CD4-positive, alpha-beta T cell treated with Interleukin-1 beta for 1 hour (primary cell): ENCODE measurements at places on chromosomes 4 and X.

- DNase-seq = peak; percentile 59
These were observed 38.7 kb upstream of the SLC16A2 start for GRCh38 chrX:74382613-74383012.

GRCh38 chr4:130591091-130591490, 1495.1 kb downstream of the C4orf33 start:
- DNase-seq = no peak

- no peak for DNase-seq
These were observed 1530.0 kb downstream of the PCDH18 start for GRCh38 chr4:136002316-136002715.

GRCh38 chr4:59748433-59748832, 1451.7 kb upstream of the ADGRL3 start:
- DNase-seq = no peak

DNA sequence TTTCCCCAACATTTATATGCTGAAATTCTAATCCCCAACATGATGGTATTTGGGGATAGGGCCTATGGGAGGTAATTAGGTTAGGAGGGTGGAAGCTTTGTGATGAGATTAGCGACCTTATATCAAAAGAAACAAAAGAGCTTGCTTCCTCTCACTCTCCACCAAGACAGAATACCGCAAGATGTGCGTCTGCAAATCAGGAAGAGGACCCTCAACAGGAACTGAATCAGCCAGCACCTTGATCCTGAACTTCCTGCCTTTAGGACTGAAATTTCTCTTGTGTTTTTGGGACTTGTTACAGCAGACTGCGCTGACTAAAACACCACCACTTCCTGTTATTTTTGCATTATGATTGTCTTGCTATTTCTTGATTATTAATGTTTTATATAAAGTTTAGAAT, 1889.4 kb downstream of the C4orf33 start:
- DNase-seq = no peak

DNA sequence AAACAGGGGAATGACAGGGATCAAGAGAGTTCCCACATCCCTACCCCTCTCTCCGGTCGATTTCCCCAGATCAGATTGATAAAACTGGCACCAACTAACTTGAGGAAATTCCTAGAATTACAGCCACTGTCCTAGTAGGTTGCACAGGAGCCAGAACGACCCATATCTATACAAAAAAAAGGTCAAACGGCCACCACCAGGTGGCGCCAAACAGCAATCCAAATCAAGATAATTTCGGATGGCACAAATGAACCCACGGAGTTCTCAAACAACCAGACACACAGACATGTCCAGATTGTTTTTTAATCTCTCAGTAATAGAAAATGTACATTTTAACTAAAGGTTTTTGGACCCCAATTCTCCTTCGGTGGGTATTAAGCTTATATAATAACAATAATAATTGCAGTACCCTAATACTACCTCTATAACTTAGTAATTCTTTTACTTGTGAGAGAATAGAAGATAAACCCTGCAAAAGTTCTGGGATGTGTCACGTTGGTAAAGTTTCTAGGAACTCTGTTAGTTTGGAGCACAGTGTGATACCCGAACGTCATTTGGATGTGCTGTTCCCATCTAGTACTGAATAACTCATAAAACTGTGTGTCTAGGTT, 212.6 kb downstream of the SPOCK3 start:
- DNase-seq = peak; percentile 44

DNA sequence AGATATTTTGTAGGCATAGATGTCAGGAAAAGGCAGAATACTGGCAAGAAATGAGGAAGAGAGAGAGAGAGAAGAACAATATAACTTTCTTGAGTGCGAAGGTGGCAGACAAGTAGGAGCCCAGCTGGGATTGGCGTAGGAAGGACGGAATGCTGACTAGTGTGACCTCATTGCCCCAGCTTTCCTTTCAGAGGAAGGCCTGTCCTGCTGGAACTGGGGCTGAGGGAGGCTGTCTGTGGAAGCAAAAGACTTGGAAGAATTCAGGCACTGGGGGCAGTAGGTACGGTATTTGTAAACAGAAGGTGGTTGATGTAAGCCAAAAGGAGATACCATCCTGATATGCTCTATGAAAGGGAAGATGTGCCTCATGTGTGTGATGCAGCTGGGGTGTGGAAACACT, 818.4 kb downstream of the ADGRL3 start:
- DNase-seq = no peak

- DNase-seq = no peak
These were observed 50.1 kb downstream of the GAB1 start for GRCh38 chr4:143386812-143387211.

DNA sequence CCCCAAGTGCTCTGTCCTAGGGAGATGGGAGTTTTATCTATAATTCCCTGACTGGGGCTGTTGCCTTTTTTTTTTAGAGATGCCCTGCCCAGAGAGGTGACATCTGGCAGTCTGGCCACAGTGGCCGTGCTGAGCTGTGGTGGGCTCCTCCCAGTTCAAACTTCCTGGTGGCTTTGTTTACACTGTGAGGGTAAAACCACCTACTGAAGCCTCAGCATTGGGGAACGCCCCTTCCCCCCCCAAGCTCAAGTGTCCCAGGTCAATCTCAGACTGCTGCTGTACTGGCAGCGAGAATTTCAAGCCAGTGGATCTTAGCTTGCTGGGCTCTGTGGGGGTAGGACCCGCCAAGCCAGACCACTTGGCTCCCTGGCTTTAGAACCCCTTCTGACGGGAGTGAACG, 38.3 kb upstream of the CBLL2 start:
- no peak for DNase-seq

DNA sequence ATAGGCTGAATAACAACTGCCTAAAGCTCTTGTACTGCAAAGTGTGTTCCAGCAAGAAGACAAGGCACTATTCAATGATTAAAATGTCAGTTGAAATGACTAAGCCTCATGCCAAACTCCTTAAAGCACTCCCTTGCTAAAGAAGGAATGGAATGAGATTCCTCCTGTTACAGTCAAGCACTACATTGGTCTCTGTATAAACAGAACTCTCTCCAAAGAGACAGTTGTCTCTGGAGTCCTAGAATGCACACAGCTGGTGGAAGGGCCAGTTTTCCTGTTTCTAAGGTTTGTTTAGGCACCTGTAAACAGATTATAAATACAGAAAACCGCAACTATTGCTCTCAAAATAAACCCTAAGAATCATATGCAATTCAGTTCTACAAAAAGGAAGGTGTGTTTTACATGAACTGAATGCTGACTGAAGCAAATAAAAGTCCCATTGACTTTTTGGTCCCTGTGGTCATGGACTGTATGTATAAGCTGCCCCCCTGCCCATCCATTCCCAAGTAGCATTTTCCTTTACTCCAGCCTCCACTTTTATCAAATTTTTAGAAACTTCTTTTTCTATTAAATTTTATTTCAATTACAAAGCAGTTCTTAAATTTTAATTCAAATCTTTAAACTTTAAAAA, 47.0 kb downstream of the FAT1 start:
- DNase-seq = no peak

- peak; percentile 16 for DNase-seq
These were observed 15.3 kb downstream of the SEPSECS start for GRCh38 chr4:25144870-25145481.

DNA sequence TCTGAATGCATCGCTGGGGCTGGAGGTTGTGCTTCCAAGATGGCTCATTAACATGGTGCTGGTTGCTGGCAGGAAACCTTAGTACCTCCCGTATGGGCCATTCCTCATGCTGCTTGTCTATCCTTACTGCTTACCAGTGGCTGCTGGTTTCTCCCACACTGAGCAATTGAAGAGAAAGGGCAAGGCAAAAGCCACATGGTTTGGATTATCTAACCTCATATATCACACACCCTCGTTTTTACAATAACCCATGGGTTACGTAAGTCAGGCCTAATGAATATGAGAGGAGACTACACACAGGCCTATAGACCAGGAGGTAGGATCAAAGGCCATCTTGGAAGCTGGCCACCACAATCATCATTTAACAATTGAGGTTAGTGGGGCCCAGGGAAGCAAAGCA, 141.8 kb upstream of the EDNRA start:
- DNase-seq = no peak

GRCh38 chr4:8303485-8304281, 34.1 kb downstream of the HTRA3 start:
- no peak for DNase-seq

DNA sequence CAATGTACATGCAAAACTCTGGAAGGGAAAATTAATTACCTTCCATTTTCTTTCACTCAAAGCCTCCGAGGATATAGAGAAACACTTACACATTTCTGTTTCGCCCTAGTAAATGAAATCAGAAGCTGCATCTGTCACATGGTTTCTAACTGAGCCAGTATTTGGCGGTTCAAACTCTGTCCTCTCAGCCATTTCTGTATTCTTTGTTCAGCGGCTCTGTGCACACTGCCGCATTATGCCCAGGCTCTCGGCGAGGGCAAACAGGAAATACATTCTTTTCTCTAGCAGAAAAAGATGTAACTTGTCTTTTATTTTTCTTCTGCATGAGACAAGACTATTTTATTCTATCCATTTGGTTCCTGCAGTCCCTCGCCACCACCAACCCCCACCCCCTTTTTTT, 71.4 kb upstream of the GPM6B start:
- no peak for DNase-seq

DNA sequence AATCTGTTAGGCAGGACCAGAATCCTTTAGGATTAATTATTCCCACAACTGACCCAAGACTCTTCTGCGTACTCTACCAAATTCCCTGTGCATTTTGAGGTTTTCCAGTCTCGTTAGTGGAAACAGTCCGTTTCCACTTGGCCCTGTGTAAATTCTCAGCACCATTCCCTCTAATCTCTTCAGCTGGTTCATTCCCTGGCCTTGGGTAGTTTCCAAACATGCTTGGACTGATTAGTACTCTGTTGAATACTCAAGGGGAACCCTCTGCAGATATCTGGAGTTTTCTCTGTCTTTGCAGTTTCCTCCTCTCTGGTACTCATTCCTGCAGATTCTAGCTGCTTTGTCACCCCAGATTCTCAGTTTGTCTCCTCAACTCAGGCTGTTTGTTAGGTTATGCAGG, 80.4 kb downstream of the ZFX start:
- DNase-seq = no peak

GRCh38 chr4:123802082-123802645, 405.6 kb downstream of the SPRY1 start:
- DNase-seq = no peak

- DNase-seq = no peak
These were observed 57.2 kb upstream of the TMEM131L start for GRCh38 chr4:153408932-153409331.

GRCh38 chr4:21625447-21625846, 323.1 kb downstream of the KCNIP4 start:
- no peak for DNase-seq

DNA sequence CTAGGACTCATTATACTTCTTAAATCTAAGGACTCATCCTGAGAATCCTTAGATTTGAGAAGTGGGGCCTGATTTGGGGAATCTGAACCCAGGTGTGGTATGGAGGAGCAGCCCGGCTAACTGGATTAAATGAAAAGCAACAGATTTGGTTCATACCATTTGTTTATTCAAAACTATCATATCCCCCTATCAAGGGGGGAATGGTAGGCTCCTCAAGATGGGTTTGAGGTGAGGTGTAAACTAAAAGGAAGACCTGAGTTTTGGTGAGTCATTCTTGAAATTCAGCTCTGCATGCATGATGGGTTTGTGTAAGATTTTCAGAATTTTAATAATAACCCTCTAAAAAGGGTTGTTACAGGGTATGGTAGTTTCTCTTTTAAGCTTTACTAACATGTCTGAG, 53.4 kb downstream of the CASP6 start:
- no peak for DNase-seq

DNA sequence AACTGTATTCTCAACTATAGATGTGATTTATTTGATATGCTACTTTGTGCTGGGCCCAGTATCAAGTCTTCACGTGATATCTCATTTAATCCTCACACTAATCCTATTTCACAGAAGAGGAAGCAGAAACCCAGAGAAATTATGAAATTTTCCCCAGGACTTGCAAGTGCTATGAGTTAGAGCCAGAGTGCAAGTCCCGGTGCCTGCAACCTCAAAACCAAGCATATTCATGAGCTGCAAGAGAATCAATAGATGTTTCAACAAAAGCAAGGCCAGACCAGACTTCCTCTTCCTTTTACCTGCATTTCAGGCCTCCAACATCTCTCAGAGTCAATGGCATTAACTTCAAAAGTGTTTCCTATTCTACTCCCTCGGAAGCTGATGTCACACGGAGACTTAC, 92.2 kb upstream of the GATB start:
- no peak for DNase-seq

GRCh38 chr4:150987204-150987603, 27.9 kb downstream of the LRBA start:
- no peak for DNase-seq

DNA sequence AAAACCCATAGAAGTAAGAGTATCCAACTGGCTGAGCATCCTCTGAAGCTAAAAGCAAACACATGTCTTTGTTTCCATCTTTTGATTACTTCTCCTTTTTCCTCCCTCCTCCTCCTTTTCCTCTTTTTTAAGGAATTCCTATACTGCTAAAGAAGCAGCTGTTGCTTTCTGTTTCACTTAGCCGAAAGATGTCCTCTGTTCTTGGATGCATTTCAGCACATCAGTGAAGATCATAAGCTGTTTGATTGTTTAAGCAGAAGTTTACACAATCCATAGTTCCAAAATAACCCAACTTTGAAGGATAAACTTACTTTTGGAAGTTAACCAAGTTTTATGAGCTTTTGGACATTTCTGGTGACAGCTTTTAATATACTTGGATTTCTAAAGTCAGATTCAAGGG, 55.1 kb upstream of the TNIP3 start:
- no peak for DNase-seq

GRCh38 chr4:48347282-48347921, 6.1 kb downstream of the SLAIN2 start:
- no peak for DNase-seq

DNA sequence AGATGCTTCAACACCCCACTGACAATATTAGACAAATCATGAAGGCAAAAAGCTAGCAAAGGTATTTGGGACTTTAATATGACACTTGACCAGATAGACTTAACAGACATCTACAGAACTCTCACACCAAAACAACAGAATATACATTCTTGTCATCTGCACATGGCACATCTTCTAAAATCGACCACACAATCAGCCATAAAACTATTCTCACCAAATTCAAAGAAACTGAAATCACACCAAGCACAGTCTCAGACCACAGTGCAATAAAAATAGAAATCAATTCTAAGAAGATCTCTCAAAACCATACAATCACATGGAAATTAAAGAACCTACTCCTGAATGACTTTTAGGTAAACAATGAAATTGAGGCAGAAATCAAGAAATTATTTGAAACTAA, 340.8 kb downstream of the PPP1R2C start:
- no peak for DNase-seq

DNA sequence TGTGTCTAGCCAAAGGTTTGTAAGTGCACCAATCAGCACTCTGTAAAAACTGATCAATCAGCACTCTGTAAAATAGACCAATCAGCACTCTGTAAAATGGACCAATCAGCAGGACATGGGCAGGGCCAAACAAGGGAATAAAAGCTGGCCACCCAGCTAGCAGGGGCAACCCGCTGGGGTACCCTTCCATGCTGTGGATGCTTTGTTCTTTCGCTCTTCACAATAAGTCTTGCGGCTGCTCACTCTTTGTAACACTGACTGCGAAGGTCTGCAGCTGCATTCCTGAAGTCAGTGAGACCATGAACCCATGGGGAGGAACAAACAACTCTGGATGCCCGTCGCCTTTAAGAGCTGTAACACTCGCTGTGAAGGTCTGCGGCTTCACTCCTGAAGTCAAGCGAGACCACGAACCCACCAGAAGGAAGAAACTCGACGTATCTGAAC, 14.3 kb downstream of the HNRNPDL start:
- DNase-seq = no peak

GRCh38 chr4:81509822-81510221, 38.1 kb upstream of the RASGEF1B start:
- DNase-seq = peak; percentile 14

- no peak for DNase-seq
These were observed 404.2 kb downstream of the KCNIP4 start for GRCh38 chr4:21544415-21544814.
